ENCODE measurements at places on chromosomes 12 and 14.

- DNase-seq: no peak
These were observed 120.7 kb upstream of the GRIP1 start for GRCh38 chr12:66799551-66799950.

DNA sequence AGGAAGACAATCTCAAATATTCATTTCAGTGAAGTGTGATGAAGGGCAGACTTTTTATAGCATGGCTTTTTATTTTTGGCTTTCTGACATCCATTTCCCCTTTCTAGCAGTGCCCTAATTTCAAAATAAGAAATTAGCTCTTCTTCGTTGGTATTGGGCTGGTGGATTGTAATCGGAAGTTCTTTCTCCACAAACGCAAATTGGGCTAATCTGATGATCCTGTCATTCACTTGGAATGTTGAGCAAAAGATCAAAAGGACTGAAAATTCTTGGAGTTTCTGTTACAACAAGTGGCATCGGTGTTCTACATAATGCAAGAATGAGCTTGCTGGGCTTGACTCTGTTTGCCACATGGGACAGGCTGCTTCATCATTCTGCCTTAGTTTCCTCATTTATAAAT lies 1182.8 kb downstream of the FLRT2 start:
- DNase-seq: no peak

DNA sequence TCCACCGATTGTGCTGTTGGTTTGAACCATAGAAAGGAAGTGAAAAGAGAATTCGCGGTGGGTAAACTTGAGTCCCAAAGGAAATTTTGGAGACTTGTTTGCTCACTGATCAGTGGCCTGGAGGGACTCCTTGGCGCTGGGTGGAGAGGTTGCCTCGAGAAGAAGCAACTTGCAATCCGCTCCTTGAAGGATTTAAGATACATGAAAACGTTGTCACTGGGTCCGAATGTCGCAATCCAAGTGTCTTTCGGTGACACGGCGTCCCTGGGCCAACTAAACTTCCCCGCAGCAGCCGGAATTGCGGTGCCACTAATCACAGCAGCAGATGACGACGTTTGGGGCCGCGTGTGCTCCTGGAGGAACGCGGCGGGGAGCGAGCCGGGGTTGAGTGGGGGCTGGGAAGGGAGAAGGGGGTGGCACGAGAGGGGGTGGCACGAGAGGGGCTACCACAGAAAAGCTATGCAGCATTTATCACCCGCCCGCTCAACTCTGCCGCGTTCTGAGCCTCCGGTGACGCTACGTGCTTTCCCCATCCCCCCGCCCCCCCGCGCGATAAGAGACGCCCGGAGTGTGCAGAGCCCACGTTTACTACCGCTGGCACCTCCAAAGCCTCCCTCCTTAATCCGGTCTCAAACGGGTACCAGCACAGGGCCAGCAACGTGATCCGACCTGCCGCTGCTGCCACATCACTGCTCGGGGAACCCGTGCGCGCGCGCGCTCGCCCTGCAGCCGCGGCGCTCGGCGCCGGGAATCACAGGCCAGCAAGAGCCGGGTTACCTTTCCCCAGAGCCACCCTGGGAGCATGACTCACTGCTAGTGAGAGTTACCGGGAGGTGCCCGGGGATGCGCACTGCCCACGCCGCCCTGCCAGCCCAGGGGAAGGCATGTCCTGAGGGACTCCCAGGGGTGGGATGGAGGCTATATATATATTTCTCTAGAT lies 833 bp upstream of the BHLHE41 start:
- DNase-seq: peak; percentile 42

DNA sequence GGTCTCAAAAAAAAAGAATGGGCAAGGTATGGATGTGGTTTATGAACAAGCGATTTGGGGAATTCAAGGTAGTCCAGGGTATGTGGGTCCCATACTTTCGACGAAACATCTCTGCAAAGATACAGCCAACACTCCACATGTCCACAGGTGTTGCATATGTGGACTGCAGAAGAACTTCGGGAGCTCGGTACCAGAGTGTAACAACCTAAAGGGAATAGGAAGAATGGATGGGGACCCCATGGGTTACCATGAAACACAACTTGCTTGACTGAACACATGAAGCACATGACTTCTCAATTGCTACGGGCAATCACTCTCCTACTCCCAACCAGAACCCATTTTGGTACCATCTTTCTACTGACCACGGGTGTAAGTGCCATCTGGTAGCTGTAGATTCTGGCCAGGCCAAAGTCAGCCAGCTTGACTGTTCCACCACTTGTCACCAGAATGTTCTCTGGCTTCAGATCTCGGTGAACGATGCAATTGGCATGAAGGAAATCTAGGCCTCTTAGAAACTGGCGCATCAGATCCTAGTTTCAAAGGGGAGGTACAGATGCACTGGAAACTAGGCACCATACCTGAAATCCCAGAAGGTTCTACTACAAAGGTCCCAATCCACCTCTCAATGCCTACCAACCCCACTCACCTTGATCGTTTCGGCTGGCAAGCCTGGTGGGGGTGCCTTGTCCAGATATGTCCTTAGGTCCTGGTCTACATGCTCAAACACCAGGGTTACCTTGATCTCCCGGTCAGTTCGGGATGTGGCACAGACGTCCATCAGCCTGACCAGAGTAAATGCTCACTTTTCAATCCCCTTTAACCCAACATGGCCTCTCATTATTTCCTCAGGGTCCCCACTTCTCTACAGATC lies 1.3 kb downstream of the CDK4 start:
- no peak for DNase-seq

GRCh38 chr12:34291001-34291400 lies 268.7 kb downstream of the ALG10 start:
- no peak for DNase-seq

DNA sequence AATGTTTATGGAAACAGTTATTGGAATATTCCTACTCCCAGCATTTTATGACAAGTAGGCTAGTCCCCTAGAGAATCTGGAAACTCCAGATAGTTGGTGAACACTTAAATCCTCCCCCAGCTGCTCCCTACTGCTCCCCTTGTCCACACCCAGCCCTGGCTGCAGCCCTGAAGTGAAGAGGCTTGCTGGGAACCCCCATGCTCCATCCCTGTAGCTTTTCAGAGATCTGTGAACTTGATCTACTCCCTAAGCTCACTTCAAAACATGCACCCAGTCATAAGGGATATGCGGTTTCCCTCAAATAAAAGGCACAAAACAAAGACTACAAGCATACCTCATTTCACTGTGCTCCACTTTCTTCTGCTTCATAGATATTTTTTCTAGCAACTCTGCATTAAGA lies 33.2 kb downstream of the EGLN3 start:
- no peak for DNase-seq

DNA sequence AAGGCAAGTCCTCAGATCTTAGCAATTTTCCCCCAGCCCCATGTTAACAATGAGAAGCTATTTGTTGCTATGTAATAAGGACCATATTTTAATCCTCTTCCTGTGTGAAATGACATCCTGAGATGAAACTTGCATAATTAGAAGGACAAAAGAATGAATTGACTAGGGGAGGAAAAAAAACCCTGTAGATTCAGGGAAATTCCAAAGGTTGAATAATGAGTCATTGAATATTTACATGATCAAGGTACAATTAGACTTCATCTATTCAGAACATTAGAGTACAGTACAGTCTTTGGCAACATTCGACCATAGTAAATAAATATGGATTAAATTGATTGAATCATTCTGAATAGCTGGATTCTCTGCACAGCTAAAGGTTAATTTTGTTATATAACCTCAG lies 9.4 kb downstream of the MYBPC1 start:
- DNase-seq: no peak

- DNase-seq: no peak
These were observed 61.6 kb downstream of the EML1 start for GRCh38 chr14:99854831-99855230.

- DNase-seq: peak; percentile 86
These were observed 10.0 kb downstream of the WNT1 start for GRCh38 chr12:48988030-48988649.

GRCh38 chr14:31170411-31170810 lies 37.2 kb downstream of the HECTD1 start:
- DNase-seq: no peak

GRCh38 chr14:68637106-68638021 lies 155.5 kb downstream of the ZFP36L1 start:
- no peak for DNase-seq

GRCh38 chr12:47777741-47778558 lies 4.9 kb downstream of the SLC48A1 start:
- no peak for DNase-seq

GRCh38 chr12:98724384-98725155 lies 79.5 kb downstream of the APAF1 start:
- DNase-seq: no peak

GRCh38 chr14:24298892-24299254 lies 707 bp downstream of the DHRS1 start:
- DNase-seq: no peak

GRCh38 chr12:46390881-46391280 lies 18.3 kb upstream of the SLC38A2 start:
- DNase-seq: no peak

GRCh38 chr12:128353301-128353700 lies 86.3 kb downstream of the TMEM132C start:
- DNase-seq: no peak

GRCh38 chr14:75417674-75418073 lies 10.1 kb upstream of the JDP2 start:
- no peak for DNase-seq

GRCh38 chr14:104115691-104116287 lies 22.6 kb upstream of the KIF26A start:
- DNase-seq: no peak

- no peak for DNase-seq
These were observed 10.6 kb downstream of the SERPINA3 start for GRCh38 chr14:94622653-94623421.

DNA sequence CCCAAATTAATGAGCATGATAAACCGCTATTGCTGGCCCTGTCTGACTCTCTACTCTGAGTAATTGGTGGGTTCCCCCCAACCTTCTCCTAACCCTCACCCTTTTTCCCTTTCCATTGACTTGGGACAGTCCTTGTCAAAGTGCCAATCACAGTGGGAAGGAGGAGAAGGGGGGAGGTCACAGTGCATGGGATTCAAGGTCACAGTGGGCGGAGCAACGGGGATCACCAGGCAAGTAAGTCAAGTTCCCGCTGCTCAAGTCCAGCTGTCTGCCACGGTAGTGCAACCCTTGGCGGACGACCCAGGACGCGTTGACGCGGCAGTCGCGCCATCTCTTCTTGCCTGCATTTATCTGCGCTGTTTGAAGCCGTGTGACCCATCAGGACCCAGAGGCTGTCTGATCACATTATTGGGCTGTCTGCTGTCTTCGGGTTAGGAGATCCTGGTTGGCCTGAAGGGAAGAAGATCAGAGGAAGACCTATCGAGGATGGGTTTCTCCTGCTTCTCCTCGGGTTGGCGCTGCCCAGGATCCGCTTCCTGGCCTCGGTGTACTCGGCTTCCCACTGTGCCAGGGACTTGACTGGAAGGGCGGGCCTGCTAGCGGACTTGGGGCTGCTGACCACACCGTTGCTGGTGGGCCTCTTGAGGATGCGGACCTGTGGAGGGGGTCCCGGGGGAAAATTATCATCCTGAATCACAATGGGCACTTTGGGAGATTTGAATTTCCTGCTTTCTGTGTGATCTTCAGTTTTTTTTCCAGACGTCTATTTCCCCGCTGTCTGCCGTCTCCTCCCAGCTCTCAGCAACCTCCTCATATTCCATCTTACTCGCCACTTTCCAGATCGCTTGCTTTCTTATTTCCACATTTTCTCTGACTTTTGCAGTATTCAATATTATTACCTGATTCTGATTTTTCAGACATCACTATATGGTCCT lies 3.1 kb upstream of the MDM2 start:
- DNase-seq: no peak

- no peak for DNase-seq
These were observed 32.8 kb downstream of the ERP29 start for GRCh38 chr12:112046003-112046402.

DNA sequence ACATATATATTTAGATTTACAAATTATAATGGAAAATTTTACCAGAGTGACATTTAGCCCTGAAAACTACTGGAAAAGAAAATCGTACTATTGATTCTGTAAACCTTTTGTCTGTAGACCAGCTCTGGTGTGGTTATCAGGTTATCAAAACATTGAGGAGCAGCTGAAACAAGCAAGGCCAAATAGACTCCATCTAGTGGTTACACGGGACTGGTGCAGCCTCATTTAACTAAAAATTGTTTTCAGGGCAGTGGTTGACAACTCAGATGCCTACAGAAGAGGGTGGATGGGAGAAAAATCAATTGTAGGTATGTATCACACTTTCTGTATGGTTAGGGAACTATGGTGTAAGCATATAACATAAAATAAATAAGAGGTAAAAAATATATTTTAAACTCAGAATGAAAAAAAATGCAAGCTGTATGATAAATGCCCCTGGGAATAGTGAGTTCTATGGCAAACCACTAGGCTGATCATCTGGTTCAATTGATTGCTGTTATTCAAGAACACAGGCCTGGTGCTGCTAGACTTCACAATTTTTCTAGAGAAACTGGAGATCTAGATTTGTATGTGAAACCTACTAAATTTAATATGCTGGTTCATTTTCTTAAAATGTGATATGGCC lies 51.2 kb downstream of the ACSS3 start:
- no peak for DNase-seq

GRCh38 chr12:113128802-113129663 lies 6.5 kb downstream of the RASAL1 start:
- DNase-seq: no peak

DNA sequence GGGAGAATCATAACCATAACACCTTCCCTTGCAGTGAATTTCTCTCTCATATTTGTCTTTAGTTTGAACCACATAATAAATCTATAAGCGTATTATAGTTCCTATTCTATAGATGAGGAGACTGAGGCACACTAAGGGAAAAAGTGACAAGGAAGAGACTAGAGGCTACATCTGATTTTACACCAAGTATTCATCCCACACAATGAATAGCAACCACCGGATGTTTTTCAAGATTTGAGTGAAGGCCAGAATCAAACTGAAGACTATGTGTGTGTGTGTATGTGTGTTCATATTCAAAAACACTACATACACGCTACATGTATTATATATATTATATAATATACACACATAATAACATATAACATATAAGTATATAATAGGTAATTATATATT lies 4.7 kb downstream of the ASB2 start:
- DNase-seq: no peak

- DNase-seq: no peak
These were observed 103.8 kb downstream of the EGLN3 start for GRCh38 chr14:33847066-33847465.

DNA sequence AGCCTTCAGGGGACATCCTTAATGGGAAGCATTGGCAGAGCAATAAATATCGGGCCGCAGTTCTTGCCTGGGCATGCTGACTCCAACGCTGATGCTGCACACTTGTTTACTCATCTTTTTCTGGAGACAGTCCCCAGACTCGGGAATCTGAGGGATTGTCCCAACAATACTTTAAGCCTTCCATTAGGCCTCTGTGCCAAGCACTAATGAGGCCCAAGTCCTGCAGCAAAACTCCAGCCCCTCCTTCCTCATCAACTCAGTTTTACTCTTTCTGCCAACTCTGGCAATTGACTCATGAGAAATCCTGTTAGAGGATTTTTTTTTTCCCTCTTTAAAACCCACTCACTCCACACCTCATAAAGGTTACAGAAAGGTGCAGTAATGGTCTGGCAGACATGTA lies 233.4 kb upstream of the PELI2 start:
- DNase-seq: no peak

All from activated T-cell treated with anti-CD3 and anti-CD28 coated beads, Interleukin-2, amount 50 U/mL, for 72 hours (primary cell).